ENCODE measurements at places on chromosomes 2 and 18. TPM values are rescaled to one million over a fixed set of nuclear protein-coding genes. Genes with fewer than 3 reads are reported as not detected.

The MOGAT1 gene
- not detected for total RNA-seq

The RBM45 gene
- 21.1 TPM for total RNA-seq

The CD8A gene
- not detected for total RNA-seq

The TMEM247 gene
- not detected for total RNA-seq

The ALK gene
- total RNA-seq, result 0.26 TPM

The ASIC4 gene
- total RNA-seq, result 0.43 TPM

The ASPRV1 gene
- total RNA-seq, result 0.10 TPM

The PIEZO2 gene
- 1.8 TPM for total RNA-seq

The POTEI gene
- total RNA-seq, result not detected

The LMAN1 gene
- 70.6 TPM for total RNA-seq

The LDLRAD4 gene
- 8.9 TPM for total RNA-seq

The TUBA4B gene
- total RNA-seq, result not detected

The RASGRP3 gene
- 30.6 TPM for total RNA-seq

Data from A172 (cell line).